ENCODE measurements at places on chromosomes 2 and 18.

DNA sequence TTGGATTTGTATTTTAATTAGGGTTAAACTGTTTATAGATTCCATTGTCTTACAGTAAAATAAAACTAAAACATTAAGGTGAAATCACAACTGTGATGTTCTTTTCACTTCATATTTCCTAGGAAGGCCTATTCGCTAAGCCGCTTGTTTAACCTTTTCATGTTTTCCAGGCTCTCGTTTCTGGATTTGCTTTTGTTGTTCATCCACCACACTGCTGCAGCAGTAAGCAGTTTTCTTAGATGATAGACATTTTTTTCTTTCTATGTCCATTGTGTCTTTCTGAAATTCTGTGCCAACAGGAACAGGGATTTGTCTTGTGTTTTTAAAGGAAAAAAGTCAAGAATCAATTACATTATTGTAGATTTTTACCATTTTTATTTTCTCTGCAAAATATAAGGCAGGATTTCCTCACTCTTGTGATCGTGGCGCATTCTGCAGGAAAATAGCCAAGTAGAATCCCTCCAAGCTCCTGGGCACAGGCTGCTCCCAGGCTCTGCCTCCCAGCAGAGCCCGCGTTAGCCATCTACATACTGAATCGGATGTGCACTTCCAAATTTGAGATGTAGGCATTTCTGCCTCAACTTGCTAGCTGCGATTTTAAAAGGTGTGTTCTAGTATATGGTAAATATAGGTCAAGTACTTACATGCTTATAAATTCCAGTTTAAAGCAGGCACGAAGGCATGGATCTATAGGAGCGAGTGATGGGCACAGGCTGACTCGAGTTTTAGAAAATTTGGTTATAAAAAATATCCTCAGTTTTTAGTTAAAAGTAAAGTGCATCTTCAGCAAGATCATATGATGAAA, 10.2 kb downstream of the TSHZ1 start:
- DNase-seq, result no peak

DNA sequence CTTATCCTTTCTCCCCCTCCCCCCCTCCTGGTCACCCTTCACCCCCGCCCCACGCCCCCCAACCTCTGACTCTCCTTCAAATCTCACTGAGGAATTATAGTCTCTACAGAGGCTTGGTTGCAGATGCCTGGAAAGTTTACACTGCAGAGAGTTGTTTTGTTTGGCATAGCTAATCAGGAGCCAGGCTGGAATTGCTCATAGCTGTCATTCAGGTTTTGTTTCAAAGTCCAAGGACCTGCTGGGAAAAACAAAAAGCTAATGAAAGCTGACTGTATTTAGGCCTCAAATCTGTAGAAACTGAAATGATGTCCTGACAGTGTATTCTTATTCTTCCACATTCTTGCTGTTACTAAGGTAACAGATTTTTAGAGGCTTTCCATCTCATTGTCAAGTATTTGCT, 22.6 kb downstream of the GREB1L start:
- DNase-seq, result no peak

DNA sequence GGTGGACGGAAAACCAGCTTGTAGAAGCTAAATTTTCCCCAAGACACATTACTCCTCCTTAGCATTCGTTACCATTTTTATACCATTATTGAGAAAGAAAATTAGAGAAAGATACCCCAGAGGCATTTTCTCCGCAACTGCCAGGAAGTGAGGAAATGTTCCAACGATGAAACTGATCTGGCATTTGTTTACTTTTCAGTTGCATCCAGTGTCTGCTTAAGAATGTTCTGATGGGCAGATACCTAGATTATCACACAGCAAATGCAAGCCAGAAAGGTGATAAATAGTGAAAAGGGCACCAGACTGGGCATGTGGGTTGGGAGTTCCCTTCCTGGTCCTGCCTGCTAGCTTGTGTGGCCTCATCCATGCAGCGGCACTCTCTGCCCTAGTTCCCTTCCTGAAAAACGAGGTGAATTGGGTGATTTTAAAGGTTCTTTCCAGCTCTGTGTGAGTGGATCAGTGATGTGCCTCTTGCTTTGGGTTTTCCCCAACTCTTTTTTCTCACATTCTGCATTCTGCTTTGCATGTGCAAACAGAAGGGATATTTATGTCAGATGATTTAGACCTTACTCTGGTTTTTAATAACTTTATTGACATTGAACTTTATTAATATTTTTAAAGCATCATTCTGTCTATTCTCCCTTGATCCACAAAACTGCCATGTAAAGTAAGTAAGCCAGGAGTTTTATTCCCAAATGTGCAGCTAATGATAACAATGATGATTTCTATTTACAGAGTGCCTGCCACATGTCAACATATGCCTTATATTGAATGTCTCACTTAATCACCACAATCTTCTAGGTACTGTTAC, 139.6 kb downstream of the INSIG2 start:
- DNase-seq, result no peak

GRCh38 chr2:104321116-104321795, 532.7 kb upstream of the POU3F3 start:
- DNase-seq, result no peak

DNA sequence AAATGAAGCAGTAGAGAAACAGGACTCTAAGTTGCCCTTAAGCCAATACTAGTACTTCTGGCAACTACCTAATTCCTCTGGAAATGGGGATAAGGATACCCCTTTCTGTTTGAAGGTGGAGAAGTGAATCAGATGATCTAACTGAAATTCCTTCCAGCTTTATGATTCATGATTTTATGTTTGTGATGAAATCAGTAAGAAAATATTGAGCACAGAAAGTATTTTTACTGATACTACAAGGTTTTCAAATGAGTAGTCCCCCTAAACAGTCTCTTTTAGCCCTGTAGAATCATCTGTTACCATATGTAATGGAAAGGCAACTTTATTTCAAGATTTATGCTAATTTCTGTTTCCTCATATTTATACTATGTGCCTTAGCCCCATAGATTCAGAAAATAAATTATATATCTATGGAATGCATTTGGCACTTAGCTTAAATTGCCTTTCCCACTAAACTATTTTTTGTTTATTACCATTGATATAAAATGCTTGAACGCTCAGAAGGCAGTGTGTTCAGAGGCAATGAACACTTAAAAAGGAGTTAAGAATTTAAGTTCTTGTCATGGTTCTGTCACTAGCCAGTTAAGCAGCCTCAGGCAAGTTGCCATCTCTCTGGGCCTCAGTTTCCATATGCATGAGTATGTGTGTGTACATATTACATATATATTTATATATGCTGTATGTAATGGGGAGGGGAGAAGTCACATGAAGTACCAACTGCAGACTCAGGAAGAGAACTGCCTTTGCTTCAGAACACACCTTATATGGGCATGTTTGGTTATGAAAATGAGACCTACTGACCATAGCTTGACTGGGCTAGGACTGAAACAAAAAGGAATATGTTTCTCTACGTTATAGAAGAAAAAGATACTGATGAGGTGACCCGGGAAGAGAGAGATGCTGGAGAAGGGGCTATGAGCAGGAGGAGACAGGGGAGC, 97.7 kb downstream of the CDC42EP3 start:
- no peak for DNase-seq

GRCh38 chr2:36359067-36359466, 3.5 kb downstream of the CRIM1 start:
- no peak for DNase-seq
